Left colon (tissue), 2 donors: ENCODE measurements at places on chromosomes 2 and 18. TPM values are rescaled to one million over a fixed set of nuclear protein-coding genes. Genes with fewer than 3 reads are reported as not detected.

Gene CRYBA2
- 6.9 TPM for total RNA-seq

Gene RGPD4
- total RNA-seq: not detected

Gene CRACDL
- 22.4 TPM for total RNA-seq

Gene ALK
- 0.06 TPM for total RNA-seq

Gene FIGN
- 1.5 TPM for total RNA-seq

Gene HOXD12
- not detected for total RNA-seq

Gene MSTN
- total RNA-seq: 0.09 TPM

Gene E2F6
- total RNA-seq: 6.5 TPM

Gene SH3BP4
- total RNA-seq: 26.0 TPM
